Left lung (tissue), 14 donors: ENCODE measurements at places on chromosomes 1 and 21. TPM values are rescaled to one million over a fixed set of nuclear protein-coding genes. Genes with fewer than 3 reads are reported as not detected.
A peak's percentile ranks its signal among the peaks of the same experiment; 100 is the strongest.

DNA sequence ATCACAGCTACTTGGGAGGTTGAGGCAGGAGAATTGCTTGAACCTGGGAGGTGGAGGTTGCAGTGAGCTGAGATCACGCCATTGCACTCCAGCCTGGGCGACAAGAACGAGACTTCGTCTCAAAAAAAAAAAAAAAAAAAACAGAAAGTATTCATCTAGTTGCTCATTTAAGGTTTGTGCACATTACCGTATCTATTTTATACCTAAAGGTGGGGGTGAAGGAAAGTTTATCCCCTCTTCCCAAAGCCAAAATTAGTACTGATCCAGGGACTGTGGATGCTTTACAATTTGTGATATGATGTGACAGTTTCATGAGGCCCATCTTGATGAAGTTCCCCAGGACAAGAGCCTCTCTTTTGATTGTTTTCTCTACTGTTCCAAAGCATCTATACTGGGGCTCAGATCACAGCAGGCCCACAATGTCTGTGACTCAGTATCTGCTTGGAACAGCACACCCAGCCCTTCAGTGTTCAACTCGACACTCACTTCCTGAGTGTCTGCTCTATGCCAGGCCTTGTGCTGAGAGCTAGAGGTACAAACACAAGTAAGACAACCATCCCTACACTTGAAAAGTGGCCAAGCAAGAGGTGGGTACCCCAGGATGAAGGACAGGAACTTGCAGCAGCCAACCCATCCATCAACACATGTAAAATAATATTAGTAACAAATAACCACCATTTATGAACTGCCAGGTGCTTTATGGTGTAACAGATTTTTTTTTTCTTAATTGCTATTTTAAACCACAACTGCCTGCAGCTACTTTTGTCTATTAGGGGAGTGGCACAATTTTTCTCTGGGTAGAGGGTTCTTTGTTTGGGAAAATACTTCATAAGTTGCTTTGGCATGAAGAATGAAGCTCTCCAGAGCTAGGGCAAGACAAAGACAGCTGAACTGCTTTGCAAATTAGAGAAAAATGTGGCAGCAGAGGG is 29.0 kb upstream of the KHDRBS1 start:
- peak overlapping the region; percentile 3 for H3K27ac ChIP-seq
- H3K27me3 ChIP-seq = no peaks in the 10 kb centered on the region
- no peak for DNase-seq
- H3K36me3 ChIP-seq = no peaks in the 10 kb centered on the region
- H3K4me3 ChIP-seq = no peak overlapping the region

DNA sequence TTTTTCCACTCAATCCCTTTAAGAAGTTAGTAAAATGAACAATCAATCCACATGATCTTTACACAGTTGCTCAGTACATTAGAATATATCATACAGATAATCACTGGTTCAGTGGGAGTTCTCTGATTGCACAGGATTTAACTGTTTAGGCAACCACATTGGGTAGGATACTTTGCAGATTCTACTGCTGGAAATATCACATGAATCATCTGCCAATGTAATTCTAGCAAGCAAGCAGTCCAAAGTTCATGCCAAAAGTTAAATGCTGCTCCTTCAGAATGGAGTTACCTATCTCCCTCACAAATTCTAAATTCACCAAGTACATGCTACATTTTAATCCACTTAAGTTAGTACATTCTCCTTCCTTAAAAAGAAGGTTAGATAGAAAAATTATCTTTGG is 52.4 kb downstream of the NEGR1 start:
- H3K4me3 ChIP-seq = no peak overlapping the region
- H3K27ac ChIP-seq = no peak overlapping the region
- DNase-seq = no peak
- no peaks in the 10 kb centered on the region for H3K4me1 ChIP-seq
- no peaks in the 10 kb centered on the region for H3K27me3 ChIP-seq

DNA sequence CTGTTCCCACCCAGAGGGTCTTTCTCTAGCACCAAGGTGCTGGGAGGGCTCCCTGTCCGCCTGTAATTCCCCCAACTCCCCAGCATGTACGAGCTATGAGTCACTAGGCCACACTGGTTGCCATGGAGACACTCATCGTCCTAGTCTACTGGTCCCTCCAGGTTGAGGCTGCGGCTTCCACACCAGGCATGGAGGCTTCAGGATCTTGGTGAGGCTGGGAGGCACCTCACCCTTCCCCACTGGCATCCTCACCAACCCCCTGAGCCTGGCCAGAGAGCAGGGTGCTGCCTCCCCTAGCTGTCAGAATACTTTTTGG is 75.6 kb upstream of the KAZN start:
- no peaks in the 10 kb centered on the region for H3K4me1 ChIP-seq
- H3K36me3 ChIP-seq = no peaks in the 10 kb centered on the region
- H3K4me3 ChIP-seq = no peak overlapping the region

- peaks cover 3% of the 10 kb centered on the region for H3K36me3 ChIP-seq
- H3K27ac ChIP-seq = no peak overlapping the region
These were observed 1.3 kb upstream of the PEX10 start for GRCh38 chr1:2413495-2414296.

DNA sequence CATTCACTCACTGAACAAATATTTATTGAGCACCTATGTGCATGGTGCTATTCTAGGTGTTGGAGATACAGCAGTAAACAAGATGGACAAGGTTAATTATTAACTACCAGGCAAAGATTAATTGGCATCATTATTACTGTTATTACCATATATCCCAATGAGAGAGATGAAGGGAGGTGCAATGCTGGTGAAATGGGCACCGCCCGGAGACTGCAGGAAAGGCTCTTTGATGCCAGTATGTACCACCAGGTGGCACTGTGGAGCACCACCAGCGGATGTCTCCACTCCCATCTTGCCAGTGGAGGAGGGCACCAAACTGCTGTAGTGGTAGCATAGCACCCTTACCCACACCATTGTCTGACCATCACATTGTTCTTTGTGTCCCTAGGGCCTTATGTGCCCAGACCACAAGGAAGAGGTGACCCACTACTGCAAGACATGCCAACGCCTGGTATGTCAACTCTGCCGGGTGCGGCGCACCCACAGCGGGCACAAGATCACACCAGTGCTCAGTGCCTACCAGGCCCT is 3.0 kb downstream of the TRIM46 start:
- no peaks in the 10 kb centered on the region for H3K27me3 ChIP-seq
- H3K27ac ChIP-seq = peak overlapping the region; percentile 15
- DNase-seq = peak; percentile 83
- peaks cover 11% of the 10 kb centered on the region for H3K4me1 ChIP-seq
- H3K4me3 ChIP-seq = no peak overlapping the region

- H3K27ac ChIP-seq = no peak overlapping the region
- no peak for DNase-seq
- H3K4me1 ChIP-seq = no peaks in the 10 kb centered on the region
- peaks cover 100% of the 10 kb centered on the region for H3K27me3 ChIP-seq
- H3K36me3 ChIP-seq = no peaks in the 10 kb centered on the region
These were observed 3.2 kb downstream of the TBX15 start for GRCh38 chr1:118984722-118985639.

Gene C1orf94
- not detected for polyA plus RNA-seq

- no peaks in the 10 kb centered on the region for H3K27me3 ChIP-seq
- H3K4me1 ChIP-seq = no peaks in the 10 kb centered on the region
- no peak for DNase-seq
- no peak overlapping the region for H3K4me3 ChIP-seq
- no peak overlapping the region for H3K27ac ChIP-seq
These were observed 255.9 kb downstream of the CACNA1E start for GRCh38 chr1:181739214-181739613.

Gene RER1
- 89.6 TPM for polyA plus RNA-seq

Gene VWA5B1
- polyA plus RNA-seq = 1.2 TPM

DNA sequence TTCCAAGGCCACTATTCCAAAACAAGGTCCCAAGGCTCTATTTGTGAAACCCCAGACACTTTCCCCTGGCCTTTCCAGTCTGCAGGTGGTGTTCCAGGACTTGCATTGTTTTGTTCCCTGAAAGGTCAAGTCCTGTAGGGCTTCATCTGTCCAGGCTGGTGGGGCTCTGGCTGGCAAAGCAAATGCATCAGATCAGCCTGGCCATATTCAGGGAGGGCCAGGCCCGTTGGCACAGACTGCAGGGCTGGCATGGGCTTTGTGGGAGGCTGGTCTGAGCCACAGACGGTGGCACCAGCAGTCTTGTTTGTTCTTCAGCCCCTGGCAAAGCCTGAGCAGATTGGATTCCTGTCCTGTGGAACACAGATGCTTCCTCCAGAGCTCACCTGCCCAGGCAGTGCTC is 93.0 kb downstream of the SPATA46 start:
- no peak for DNase-seq
- no peaks in the 10 kb centered on the region for H3K27me3 ChIP-seq
- H3K27ac ChIP-seq = no peak overlapping the region

Gene B4GALT2
- 33.2 TPM for polyA plus RNA-seq

Gene SYNC
- polyA plus RNA-seq = 5.7 TPM

DNA sequence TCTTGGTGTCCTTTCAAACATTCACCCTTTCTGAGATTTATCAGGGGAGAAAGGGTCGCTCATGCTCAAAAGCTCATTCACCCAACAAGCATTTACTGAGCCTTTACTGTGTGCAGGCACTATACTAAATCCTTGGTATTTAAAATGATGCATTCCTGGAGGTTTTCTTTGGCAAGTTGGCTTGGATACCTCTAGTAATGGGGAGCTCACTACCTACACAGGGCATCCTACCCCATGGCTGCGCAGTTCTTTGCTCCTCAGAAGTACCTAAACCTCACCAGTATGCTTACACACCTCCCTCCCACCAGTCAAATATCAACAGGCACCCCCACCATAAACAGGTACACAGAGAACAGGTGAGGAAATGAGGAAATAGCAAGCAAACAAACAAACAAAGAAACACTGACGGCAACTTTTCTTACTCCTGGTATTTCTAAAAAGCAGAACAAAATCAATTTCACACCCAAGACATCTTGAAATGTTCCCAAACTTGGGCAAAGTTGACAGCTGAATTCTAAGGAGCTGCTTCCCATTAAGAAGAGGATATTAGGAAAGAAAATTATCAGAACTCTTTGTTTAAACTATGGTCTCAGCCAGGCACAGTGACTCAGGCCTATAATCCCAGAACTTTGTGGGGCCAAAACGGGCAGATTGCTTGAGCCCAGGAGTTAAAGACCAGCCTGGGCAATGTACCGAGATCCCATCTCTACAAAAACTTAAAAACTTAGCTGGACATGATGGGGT is 104.8 kb downstream of the PSMG1 start:
- no peak overlapping the region for H3K27ac ChIP-seq
- no peak for DNase-seq
- no peak overlapping the region for H3K4me3 ChIP-seq
- H3K4me1 ChIP-seq = peaks cover 3% of the 10 kb centered on the region

DNA sequence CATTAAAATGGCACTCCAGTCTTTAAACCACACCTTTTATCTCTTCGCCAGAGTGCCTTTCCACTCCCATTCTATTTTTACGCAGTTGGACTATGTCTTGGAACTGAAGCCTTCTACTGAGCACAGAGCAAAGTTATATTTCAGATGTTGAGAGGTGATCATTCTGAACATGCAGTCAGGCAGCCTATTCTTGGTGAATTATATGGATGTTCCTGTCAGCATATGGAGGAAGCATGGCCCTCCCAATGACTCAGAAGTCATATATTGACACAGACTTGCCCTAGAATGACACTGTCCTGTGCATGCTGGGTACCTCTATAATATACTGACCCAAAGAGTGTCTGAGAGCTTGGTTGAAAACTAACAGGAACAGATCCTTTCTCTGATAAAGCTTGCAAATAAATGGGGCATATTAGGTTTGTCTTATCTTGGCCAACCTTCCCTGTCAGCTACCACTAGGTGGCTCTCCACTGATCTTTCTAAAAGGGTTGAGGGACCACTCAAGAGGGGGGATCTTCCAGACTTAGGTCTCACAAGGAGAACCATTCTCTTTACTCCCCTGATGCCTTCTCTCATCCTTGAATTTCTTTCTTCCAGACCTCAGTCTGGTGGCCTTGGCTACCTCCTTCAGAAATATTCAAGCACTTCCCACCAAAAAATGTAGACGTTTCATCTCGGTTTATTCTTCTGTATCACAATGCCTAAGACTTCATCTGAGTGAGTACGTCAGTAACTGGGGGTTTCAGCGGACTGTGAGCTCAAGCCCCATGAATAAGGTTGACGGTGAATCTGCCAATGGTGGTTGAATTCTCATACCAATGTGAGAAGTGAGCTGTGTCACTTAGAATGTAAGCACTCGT is 11.8 kb upstream of the ALG14 start:
- no peaks in the 10 kb centered on the region for H3K27me3 ChIP-seq
- peak; percentile 51 for DNase-seq
- no peaks in the 10 kb centered on the region for H3K36me3 ChIP-seq
- no peak overlapping the region for H3K4me3 ChIP-seq
- no peak overlapping the region for H3K27ac ChIP-seq
- no peaks in the 10 kb centered on the region for H3K4me1 ChIP-seq

GRCh38 chr1:234107416-234108021 is 203.0 kb downstream of the SLC35F3 start:
- H3K27me3 ChIP-seq = peaks cover 4% of the 10 kb centered on the region
- H3K4me1 ChIP-seq = peaks cover 2% of the 10 kb centered on the region
- no peak overlapping the region for H3K4me3 ChIP-seq
- no peaks in the 10 kb centered on the region for H3K36me3 ChIP-seq
- DNase-seq = no peak

Gene GLRX2
- polyA plus RNA-seq = 13.3 TPM

Gene ACKR1
- polyA plus RNA-seq = 4.9 TPM

DNA sequence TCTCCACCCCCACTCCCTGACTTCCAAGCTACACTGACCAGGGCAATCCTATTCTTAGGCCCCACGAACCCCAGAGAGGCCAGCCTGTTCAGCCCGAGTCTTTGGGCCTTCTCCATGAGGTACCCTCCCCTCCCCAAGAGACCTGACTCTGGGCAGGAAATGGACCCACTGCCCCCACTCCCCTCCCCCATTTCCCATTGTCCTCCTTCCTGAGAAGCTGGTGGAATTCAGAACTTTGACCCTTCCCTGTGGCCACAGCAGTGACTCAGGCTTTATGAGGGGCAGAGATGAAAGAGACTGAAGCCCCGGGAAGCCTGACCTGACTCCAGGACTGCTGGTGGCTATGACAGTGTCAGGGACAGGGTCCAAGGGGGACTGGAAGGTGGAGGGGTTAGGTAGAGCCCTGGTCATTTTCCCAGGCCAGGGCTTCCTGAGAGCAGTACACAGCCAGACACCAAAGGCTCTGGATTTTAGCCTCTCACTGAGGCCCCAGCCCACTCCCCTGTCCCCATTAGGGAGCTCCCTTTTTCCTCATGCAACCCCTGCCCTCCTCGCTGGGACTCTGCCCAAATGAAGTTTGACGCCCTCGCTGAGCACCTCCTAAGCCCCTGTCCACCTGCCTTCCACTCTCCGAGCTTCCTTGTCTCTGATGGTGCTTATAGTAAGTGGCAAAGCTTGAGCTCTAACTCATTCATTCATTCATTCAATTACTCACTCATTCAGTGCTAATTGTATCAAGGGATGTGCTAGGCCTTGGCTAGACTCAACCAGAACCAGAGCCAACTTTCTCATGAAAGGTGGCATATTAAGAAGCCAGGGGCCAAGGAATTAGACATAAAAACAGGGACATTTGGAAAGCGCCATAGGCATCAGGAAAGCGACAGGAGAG is 3.0 kb downstream of the CRYBG2 start:
- H3K36me3 ChIP-seq = no peaks in the 10 kb centered on the region
- H3K4me1 ChIP-seq = no peaks in the 10 kb centered on the region
- H3K27me3 ChIP-seq = no peaks in the 10 kb centered on the region

- H3K36me3 ChIP-seq = peaks cover 28% of the 10 kb centered on the region
- no peak overlapping the region for H3K4me3 ChIP-seq
- DNase-seq = no peak
- H3K27ac ChIP-seq = no peak overlapping the region
- H3K27me3 ChIP-seq = no peaks in the 10 kb centered on the region
These were observed 96.8 kb upstream of the TMEM51 start for GRCh38 chr1:15056515-15057285.

- H3K4me1 ChIP-seq = no peaks in the 10 kb centered on the region
- no peak overlapping the region for H3K27ac ChIP-seq
- H3K27me3 ChIP-seq = no peaks in the 10 kb centered on the region
- no peak overlapping the region for H3K4me3 ChIP-seq
These were observed 32.9 kb downstream of the IVNS1ABP start for GRCh38 chr1:185284116-185284515.
